ENCODE measurements at places on chromosomes 12 and 14.
A peak's percentile ranks its signal among the peaks of the same experiment; 100 is the strongest.

DNA sequence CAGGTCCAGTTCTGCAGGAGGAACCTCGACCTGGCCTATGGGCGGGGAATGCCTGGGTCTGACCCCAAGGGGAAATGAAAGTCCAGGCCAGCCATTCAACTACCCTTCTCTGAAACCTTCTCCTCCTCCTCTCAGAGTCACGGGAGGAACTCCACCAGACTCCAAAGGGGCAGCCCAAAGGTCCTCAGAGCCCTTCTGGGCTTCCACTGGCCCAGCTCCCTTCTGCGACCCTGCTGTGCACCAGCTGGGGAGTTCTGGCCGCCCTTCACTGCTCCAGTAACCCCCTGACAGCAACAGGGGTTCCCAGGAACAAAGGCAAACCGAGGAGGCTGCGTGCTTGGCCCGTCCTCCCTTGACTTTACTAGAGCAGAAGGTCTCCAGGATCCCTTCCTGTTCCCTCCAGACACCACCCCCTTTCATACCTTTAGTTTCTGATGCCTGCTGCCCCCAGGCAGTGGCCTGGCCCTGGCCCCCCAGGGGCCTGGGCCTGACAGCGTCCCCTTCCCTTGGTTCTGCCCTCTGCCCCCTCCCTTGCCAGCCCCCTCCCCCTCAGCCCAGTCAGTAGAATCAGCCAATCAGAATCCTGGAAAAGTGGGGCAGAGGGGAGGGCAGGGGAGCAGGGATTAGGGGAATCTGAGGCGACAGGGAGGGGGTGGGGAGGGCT is 850 bp upstream of the ZNF385A start:
- DNase-seq = no peak

GRCh38 chr14:31864937-31865855 is 211.9 kb upstream of the ARHGAP5 start:
- DNase-seq = no peak

GRCh38 chr14:81400852-81401251 is 728 bp upstream of the STON2 start:
- no peak for DNase-seq

DNA sequence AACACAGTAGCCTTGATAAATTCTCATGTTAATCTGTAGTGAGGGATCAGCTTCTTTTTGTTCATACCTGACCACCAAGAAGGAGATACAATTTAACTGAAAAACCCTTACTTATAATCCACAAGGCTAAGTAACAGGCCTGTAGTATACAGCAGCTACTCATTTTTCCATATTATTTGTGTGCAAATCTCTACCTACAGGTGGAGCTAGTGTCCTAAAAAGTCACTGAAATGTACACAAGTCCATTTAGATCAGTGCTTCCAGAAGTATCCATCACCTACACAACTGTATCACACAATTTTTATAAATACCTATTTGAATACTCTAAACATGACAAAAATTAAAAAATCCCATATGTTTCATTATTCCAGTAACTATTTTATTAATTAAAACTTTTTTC is 173.2 kb downstream of the SLC35F4 start:
- DNase-seq = peak; percentile 6

DNA sequence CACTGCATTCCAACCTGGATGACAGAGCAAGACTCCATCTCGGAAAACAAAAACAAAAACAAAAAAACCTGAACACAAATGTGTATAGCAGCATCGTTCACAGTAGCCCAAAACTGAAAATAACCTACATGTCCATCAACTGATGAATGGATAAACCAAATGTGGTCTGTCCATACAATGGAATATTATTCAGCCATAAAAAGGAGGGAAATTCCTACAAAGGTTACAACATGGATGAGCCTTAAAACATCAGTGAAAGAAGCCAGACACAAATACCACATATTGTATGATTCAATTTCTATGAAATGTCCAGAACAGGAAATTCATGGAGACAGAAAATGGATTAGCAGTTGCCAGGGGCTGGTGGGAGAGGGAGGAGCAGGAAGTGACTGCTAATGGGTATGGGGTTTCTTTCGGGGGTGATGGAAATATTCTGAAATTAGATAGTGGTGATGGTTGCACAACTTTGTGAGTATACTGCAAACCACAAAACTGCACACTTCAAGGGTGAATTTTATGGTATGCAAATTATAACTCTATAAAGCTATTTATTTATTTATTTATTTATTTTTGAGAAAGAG is 4.0 kb downstream of the MYL2 start:
- DNase-seq = no peak

DNA sequence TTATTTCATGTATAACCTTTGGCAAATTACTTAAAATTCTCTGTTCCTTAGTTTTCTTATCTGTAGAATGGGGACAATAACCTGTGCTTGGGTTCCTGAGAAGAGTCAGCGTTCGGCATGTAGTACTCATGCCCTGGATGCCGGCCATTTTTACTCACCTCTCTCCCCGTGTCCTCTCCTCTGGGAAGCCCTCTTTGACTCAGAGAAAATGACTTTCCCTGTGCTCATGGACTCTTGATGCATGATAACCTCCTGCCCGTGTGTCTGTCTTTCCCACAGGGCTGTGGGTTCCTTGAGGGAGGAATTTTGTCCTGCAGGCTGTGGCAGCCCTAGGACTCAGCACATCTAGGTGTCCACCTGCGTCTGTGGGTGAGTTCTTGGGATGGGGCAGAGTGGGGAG is 5.8 kb upstream of the C1RL start:
- DNase-seq = no peak

DNA sequence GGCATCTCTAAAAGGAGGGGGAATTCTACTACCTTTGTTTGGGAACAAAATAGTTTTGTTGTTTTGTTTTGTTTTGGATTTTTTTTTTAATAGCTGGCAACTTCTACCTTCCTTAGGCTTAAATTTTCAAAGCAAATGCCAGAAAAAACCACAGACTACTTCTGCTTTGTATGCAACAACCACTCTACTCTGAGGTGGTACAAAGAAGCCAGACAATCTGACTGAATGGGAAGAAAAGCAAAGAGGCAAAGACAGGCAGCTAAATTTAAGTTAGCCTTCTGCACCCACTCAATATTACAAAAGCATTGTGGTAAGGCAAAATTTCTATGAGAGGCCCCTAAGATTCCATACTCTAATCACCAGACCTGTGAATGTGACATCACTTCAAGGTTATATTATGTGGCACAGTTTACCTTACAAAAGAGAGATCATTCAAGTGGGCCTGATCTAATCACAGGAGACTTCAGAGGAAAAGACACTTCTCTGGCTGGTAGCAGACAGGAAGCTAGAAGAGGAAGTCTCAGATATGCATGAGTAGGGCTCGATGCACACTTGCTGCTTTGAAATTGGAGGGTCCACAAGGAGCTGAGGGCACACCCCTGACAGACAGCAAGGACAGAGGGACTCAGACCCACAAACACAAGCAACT is 566.6 kb downstream of the RPS29 start:
- no peak for DNase-seq

DNA sequence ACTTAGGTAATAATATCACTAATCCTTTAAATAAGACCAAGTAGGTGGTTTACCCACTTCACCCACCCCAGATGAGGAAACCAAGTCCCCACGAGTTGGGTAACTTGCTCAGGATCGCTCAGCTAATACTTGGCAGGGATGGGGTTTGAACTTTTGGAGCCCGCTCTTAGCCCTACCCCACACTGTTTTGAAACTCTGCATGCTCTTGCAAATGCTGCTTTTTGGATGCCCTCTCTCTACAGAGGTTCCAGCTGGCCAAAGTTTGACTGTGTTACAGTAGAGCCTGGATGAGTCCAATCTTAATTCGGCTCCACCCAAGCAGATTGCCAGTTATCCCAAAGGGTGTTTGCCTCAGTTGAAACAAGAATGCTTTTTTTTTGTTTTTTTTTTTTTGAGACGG is 6.8 kb downstream of the PLEKHG3 start:
- DNase-seq = no peak

DNA sequence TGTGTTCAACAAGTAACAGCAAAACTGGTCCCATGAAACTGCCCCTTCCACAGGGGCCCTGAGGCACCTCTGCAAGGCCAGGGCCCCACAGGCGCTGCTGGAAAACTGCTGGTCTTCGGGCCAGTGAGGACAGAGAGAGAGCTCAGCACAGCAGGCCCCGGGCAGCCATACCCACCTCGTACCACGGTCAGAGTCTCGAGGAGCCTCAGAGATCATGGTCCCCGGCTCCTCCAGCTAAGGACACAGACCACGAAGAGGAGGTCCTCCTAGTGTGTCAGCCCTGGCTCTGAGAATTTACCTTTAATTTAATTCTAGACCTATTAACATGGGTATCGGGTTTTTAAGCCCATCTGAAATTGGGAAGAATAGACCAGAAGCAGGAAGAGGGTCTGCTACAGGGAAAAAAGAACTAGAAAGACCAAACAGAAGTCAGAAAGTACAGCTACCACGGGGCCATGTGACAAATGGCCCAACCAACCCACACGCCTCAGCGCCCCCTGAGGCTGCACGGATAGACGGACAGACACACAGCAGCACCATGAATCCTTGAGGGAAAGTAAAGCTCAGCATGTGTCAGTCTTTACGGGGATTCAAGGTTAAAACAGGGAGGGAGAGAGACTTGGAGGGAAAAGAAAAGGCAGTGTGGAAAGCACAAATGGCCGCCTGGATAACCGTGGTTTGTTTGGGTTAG is 22.9 kb downstream of the ANKRD9 start:
- DNase-seq = no peak

DNA sequence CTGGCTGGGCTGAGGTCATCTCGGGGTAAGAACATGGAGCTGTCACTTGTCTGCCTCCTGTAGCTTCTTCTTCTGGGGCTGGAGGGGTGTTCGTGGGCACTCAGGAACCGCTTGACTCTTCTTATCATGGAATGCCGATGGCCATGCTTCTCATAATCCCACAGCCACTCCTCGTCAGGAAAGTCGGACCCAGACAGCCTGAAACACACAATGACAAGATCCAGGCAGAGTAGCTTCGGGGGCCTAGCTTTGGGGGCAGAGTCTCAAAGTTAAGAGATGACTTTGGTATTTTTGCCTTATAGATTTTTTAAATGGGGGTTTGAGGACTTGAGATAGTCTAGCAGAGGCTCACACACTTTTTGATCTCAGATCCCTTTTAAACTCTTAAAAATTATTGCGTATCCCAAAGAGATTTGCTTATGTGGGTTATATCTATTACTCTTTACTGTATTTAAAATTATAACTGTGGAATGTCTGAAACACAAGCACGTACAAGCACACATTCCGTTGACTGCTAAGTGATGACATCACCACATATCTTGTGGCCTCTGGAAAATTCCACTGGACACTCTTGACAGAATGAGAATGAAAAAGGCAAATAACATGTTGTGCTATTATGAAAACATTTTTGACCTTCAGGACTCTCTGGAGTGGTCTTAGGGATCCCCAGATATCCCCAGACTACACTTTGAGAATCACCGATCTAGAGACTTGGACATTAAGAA is 43.3 kb downstream of the BEST3 start:
- no peak for DNase-seq

DNA sequence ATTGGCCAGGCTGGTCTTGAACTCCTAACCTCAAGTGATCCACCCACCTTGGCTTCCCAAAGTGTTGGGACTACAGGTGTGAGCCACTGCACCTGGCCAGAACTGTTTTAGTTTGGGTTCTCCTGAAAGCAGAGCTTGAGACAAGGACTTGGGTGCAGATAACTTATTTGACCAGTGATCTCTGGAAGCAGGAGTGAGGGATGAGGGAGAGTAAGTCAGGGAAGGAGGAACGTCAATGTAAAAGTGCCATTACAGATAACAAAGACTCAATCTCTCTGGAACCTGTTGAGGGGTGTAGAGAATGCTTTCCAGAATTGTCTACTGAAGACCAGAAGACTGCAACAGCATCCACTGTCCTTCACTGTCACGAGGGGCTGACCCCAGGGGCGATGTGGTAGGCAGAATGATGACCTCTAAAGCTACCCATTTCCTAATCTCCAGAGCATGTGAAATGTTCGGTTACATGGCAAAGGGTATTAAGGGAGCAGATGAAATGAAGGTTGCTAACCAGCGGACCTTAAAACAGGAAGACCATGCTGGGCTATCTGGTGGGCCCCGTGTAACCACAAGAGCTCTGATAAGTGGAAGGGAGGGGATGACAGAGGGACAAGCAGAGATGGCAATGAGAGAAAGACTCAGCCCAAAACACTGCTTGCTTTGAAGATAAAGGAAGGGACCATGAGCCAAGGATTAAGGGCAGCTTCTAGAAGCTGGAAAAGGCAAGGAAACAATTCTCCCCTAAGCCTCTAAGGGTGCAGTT is 207.8 kb downstream of the RBM19 start:
- no peak for DNase-seq

- DNase-seq = no peak
Observed at GRCh38 chr12:9751204-9752144, 9.2 kb downstream of the CD69 start.

- DNase-seq = no peak
Observed at GRCh38 chr12:68378872-68379606, 46.9 kb upstream of the MDM1 start.

DNA sequence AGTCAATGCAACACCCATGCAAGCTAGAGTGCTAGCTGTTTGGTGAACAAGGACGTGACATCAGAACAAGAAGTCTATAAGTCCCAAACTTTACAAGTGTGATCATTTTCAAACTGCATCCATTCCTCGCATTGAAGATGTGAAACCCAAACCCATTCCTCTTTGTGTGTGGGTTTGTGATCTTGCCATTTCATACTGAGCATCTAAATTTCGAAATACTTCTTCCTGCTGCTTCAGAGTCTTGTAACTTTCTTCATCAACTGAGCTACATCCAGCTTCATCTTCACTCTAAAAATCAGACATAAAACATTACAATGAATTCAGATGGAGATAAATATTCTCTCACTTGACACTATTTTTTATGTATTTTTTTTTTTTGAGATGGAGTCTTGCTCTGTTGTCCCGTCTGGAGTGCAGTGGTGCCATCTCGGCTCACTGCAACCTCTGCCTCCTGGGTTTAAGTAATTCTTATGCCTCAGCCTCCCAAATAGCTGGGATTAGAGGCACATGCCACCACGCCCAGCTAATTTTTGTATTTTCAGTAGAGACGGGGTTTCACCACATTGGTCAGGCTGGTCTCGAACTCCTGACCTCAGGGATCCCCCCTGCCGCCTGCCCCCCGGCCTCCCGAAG is 4.8 kb upstream of the ZCCHC8 start:
- DNase-seq = no peak

GRCh38 chr12:116411977-116412376 is 134.5 kb upstream of the MED13L start:
- no peak for DNase-seq

- DNase-seq = no peak
Observed at GRCh38 chr12:115227137-115227615, 543.2 kb upstream of the TBX3 start.

- no peak for DNase-seq
Observed at GRCh38 chr12:118853634-118854033, 127.7 kb upstream of the SRRM4 start.

- no peak for DNase-seq
Observed at GRCh38 chr14:22977684-22978486, 4.5 kb downstream of the AJUBA start.
